Sigmoid colon (tissue), 7 donors: ENCODE measurements at places on chromosomes 2 and 18. TPM values are rescaled to one million over a fixed set of nuclear protein-coding genes. Genes with fewer than 3 reads are reported as not detected.

The DUSP19 gene
- total RNA-seq = 7.2 TPM

DNA sequence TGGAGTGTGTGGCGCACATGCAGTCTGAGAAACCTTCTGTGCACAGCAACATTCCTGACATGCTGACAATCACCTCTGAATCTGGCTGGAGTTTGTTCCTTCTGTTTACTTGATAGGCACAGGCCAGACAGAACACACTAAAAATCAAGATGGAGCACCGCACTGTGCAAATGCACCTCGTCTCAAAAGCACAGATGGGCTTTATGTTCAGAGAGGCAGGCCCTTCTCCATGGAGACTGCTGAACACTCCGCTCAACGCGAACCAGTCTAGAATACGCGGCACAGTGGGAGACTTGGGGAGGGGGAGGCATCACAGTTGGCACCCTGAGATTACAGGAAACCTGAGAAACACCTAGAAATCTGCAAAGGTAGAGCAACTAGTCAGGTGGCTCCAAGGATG, 58.4 kb upstream of the DNMT3A start:
- H3K27ac ChIP-seq = no peak overlapping the region
- no peaks in the 10 kb centered on the region for H3K27me3 ChIP-seq
- no peak overlapping the region for H3K4me3 ChIP-seq
- no peaks in the 10 kb centered on the region for H3K36me3 ChIP-seq

DNA sequence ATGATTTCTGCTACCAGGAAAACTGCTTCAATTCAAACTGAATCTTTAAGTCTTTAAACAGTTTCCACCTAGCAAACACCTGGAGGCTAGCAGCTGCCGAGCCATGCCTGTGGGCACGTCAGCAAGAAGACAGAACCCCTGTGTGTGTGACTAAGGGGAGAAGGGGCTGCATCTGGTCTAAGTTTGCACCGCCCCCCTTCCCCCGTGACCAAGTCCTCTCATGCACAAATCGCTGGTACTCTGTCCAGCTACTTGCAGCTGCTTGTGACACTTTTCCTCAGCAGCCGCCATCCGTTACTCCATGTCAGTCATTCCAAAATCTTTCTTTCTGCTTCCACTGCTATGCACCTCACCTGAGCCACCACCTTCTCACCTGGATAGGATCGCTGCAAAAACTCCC, 355.0 kb downstream of the SS18 start:
- H3K27ac ChIP-seq = no peak overlapping the region
- no peaks in the 10 kb centered on the region for H3K27me3 ChIP-seq

DNA sequence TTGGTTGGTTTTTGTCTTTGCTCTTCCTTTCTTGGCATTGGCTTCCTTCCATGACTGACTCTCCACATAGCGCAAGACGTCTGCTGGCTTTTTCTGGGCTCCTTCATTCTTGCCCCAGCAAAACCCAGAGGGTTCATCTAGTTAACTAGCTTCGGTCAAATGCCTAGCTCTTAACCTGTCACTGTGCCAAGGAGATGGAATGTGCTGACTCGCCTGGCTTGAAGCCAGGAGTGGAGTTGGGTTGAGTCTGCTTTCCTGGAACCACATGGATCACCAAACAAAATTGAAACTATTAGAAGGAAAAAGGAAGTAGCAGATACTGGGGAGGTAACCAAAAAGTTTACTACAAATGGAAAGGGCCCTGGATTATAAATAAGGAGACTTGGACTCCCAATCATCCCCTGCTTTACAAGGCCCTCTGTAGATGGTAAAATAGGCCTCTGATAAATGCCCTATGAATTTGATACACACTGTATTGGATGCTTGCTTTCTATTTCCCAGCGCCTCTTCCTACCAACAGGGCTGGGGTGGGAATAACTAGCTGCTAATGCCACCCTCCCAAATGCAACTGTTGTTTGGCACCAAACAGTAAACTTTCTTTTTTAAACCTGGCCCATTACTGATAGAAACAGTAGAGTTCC, 11.3 kb downstream of the MALT1 start:
- no peak overlapping the region for H3K27ac ChIP-seq
- H3K36me3 ChIP-seq = no peaks in the 10 kb centered on the region
- no peak for DNase-seq
- no peaks in the 10 kb centered on the region for H3K4me1 ChIP-seq
